ENCODE measurements at places on chromosomes 1 and 21. TPM values are rescaled to one million over a fixed set of nuclear protein-coding genes. Genes with fewer than 3 reads are reported as not detected.

DPH2 gene
- total RNA-seq, result 29.6 TPM

KRTAP27-1 gene
- total RNA-seq, result not detected

CA6 gene
- total RNA-seq, result 3.5 TPM

AMY2A gene
- total RNA-seq, result not detected

VHLL gene
- total RNA-seq, result not detected
